Astrocyte of the hippocampus (primary cell): ENCODE measurements at places on chromosomes 5 and 9.

DNA sequence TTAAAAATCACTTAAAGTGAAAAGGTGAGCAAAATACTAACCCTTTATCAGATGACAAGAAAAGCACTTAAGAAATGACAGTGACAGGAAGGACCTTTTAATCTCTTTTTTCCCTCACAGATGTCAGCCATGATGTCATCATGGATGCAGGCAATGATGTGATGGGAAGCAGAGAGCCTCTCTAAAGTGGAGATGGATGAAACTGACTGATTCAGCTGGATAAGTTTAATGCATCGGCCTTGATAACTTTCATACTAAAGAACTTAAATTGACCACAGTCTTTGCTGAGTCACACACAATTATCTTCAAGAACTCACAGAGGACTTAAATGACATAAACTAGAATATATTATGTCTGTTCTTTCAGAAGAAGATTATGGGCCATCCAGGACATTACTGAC, 153.2 kb upstream of the FGF10 start:
- peak; percentile 0 for DNase-seq

- DNase-seq, result no peak
Observed at GRCh38 chr5:101206534-101206933, 303.5 kb upstream of the ST8SIA4 start.

DNA sequence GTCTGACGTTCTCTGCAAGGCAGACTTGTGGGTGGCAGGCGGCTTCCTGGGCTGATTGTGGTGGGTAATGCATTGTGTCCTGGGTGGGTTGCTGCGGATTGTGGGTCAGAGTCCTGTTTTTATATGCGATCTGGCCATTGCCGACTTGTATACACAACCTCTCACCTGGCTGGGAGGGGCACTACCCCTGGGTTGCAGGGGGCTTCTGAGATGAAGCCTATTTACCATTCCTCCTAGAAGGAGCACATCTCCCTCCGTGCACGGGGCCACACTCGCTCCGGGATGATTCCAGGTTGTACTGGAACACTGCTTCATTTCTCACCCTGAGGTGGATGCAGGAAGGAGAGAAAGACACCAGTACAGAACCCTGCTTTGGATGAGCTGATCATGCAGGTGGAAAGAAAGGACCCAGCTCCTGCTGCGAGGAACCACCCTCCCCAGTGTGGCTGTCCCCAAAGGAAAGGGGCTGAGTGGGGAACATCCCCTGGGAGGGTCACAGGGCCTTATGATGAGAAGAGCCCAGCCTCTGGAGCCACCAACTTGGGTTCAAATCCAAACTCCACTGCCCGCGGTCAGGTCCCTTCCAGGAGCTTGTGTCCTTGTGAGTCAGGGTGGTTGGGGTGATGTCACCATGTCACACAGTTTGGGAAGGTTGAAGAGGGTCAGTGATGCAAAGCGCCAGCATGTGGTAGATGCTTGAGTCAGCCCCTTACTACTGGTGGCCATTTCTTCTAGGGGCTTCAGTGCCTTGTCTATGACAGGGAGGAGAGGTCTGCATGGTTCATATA, 151.8 kb upstream of the COL5A1 start:
- no peak for DNase-seq

GRCh38 chr9:91776409-91777291, 173.4 kb downstream of the ROR2 start:
- DNase-seq, result no peak

- DNase-seq, result no peak
Observed at GRCh38 chr9:37667706-37668105, 17.0 kb downstream of the FRMPD1 start.

DNA sequence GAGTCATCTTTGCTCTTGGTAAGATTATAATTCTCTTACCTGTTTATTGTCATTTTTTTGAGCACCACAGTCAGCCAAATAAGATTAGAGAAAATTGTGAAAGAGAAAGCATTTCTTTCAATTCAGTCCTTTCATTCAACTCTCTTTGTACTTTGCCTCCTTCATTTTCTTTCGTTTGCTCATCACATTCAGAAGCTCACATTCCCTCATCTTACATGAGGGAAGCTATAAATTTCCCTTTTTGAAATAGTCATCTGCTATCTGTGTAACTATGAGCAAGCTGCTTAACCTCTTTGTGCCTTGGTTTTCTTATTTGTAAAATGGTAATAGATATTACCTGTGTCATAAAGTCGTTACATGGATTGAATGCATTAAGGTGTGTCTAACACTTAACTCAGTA, 41.4 kb downstream of the PAM start:
- no peak for DNase-seq
